ENCODE measurements at places on chromosomes 7 and 10.

DNA sequence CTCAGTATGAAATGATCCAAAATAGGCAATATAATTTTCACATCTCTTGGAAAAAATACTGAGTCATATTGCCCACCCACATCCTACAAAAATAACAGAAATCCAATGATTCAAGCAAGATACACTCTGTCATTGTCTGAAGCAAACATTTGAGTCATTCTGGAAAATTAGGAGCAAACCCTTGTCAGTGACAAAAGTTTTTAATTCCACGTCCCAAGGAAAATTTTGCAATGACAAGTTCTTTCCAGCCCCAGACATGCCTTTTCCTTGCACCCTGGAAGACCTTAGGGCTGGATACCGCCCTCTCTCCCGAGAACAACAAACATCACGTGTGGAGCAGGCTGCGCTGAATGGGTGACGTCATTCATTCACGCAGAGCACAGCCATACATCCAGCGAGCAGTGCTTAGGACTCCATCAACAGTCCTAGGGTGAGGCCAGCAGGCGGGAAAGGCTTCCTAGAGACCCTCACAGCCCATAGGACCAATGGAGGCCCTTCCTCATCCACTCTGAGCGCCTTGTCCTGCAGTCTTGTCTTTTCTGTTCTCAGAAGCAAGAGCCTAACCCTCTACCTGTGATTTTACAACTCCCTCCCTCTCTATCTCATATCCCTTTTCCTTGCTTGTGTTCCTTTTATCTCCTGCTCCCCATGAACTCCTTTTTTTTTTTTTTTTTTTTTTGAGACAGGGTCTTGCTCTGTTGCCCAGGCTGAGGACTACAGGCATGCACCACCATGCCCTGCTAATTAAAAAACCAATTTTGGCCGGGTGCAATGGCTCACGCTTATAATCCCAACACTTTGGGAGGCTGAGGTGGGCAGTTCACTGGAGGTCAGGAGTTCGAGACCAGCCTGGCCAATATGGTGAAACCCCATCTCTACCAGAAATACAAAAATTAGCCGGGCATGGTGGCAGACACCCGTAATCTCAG lies 23.5 kb upstream of the KDM7A start:
- peak; percentile 52 for DNase-seq

DNA sequence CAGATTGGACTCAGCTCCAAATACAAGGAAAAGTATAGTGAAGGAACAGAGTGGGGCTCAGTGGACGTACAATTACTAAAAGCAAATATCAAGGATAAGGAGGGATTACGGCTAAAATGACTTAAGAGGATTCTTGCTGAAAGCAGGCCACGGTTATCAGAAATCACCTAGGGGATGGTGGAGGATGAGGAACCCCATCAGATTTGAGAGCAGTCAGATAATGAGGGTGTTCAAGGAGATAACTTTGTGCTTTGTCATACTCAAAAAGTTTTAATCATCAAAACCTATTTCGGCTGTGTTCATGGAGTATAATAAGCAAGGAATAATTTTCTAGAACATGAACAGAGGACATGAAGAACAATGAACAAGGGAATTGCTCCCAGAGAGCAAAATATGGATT lies 275.8 kb downstream of the SEMA3D start:
- no peak for DNase-seq

DNA sequence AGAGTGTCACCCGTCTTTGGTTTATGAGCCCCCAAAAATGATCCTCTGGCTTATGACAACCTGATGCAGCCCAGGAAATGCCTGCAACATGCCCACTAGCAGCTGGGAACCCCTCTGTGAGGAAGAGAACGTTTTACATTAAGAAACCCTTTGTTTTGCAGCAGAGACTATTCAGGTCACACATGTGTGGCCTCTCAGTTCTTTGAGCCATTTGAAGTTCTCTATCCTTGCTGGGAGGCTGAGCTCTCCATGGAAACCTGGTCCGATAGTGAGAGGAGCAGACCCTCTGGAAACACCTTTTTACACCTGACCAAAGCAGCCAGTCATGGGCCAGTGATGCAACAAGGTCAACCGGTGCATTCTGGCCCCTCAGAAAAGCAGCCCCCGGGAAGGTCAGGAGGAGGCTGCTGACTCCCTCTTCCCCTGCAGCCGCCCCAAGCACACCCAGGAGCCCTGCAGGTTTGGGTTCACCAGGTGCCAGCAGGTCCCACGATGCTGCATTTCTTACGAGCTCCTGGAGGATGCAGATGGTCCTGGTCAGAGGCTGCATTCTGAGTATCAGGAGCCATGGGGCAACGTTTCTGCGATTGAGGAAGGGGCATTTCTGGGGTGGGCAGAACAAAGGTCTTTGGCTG lies 134.3 kb downstream of the ZMYND11 start:
- DNase-seq: no peak

DNA sequence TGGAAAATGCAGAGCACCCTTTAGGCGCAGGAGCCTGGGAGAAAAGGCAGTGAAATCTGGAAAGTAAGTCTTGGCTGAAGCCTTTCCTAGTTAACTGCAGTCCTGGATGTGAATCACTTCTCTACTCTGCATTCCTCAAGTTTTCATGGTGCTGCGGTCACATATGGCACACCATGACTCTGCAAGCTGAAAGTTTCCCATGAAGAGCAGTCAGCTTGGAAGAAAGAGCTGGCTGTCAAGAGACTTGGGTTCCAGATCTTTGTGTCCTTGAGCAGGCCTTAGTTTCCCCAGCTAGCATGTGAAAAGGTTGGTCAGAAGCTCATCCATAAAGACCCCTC lies 548.3 kb downstream of the SORCS3 start:
- no peak for DNase-seq

GRCh38 chr10:77949167-77949566 lies 22.6 kb upstream of the DLG5 start:
- no peak for DNase-seq

- DNase-seq: no peak
These were observed 20.1 kb downstream of the NOLC1 start for GRCh38 chr10:102172288-102172687.
